ENCODE measurements at places on chromosomes 5 and 9.

DNA sequence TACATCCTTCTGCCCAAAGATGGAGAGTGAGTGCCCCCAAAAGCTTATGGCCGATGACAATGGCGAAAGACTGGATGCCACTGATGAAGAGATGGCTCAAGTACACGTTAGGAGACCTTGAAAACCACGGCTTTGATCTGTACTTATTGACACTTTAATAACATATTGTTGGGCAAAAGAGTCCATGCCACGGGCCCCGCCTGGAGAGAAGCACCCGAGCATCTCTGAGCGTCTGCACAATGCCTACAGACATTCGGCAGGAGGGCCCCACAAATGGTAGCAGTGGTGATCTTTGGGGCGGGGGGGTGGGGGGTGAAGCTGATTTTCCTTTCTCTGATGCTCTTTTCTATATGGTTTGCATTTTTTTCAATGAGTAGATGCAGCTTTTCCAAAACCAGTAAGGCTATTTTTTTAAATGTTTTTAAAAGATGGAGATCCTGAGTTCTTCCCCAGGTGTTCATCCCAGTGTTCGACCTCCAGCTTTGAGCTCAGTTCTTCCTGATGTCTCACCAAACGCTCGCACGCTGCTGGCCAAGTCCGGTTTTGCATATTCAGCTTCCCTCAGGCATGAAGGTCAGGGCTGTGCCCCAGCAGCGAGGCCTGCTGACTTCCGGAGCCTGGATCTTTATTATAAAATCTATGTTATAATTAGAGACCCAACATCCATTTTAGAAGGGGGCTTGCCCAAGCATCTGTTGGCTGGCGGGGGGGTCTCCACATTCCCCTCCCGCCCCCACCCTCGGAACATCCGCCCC is 34.3 kb upstream of the BARHL1 start:
- DNase-seq: no peak

GRCh38 chr5:71938895-71939294 is 168.4 kb upstream of the MAP1B start:
- DNase-seq: no peak

- no peak for DNase-seq
Measured at GRCh38 chr5:178069909-178070308, 43.4 kb upstream of the N4BP3 start.

- no peak for DNase-seq
Measured at GRCh38 chr5:55852503-55852902, 1.3 kb downstream of the IL31RA start.

GRCh38 chr9:133761641-133762248 is 23.6 kb upstream of the SARDH start:
- no peak for DNase-seq

DNA sequence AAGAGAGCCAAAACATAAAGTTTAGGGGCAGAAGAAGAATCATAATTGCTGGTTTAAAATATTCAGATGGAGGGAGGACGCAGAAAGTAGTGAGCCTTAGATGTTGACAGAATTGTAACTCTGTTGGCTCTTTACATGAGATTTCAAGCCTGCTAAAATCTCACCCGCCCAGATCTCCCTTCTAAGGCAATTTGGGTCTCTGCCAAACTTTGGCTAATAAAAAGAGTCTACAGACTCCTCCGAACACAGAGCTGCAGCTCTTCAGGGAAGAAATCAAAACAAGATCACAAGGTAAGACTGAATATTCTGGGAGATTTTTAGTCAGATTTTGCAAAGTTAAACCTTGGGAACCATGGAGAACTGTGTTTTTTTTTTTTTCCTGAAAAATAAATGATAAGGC is at the start of gene IL33:
IL33 (plus strand) TSS at position 246 of the 400 bp plus-strand sequence. CDS start 25,888 bp downstream, outside the sequence.
- no peak for DNase-seq

DNA sequence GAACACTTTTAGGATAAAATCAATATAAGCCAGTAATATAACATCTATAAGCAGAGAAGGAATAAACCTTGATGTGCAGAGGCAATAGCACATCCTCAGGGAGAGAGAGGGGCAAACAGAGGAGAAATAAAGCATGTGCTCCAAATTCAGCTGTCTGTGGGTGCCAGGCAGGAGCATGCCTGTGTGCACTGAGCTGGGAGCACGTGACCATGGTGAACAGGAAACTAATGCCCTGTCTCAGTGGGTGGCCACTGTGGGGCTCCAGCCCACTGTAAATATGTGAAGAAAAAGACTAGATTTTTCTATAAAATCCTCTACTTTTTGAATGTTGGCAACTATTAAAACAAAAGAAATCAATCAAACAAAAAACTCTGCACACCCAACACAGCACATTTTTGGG is 55.3 kb downstream of the FYB1 start:
- no peak for DNase-seq

DNA sequence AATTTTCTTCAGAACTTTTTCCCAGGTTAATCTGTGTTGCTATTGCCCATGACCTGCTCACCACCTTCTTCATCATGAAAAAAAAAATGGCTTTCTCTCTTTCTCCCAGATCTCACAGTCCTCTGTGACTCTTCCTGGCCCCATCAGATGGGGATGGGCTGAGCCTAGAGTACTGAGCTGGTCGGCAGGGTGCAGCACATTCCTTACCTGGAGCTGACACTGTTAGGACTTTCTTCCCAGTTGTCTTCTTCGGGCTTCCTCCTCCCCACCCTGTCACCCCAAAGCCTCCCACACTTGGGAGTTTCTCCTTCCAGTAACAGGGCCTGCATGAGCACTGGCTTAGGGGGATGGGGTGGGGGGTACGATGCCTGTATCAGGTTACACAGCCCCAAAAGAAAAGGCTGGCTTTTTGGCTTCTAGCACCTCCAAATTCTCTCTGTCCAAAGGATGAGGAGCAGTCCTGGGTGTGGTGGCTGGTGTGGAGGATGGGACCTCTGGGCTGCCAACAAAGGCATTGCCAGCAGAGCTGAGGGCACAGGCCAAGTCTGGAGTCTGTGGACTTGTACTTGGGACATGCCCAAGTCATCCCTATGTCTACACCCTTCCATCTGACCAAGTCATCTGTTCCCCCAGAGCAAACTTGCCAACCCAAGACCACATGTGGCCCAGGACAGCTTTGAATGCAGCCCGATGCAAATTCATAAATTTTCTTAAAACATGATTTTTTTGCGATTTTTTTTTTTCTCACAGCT is 68.0 kb upstream of the HSPA9 start:
- no peak for DNase-seq

DNA sequence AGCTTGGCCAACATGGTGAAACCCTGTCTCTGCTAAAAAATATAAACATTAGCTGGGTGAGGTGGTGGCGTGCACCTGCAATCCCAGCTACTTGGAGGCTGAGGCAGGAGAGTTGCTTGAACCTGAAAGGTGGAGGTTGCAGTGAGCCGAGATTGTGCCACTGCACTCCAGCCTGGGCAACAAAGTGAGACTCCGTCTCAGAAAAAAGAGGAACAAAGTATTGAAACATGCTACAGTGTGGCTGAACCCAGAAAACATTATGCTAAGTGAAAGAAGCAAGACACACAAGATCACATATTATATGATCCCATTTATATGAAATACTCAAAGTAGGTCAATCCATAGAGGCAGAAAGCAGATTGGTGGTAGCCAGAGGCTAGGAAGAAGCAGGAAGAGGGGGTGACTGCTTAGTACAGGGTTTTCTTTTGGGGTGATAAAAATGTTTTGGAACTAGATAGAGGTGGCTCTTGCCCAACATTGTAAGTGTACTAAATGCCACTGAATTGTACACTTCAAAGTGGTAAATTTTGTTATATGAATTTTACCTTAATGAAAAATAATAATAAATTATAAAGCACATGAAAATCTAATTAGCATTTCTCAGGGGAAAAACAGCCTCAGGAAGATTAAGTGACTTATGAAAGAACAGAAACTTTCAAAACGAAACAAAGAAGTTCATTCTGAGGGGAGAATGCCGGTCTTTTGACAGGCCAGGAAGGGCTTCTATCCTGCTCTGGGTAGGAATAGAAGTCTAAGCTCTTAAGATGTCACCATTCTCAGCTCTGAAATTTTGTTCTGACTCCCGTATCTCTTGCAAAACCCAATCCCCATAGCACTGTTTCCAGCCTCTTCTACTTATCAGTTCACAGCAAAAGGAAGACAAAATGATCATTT is 161.1 kb upstream of the TBCA start:
- DNase-seq: no peak

DNA sequence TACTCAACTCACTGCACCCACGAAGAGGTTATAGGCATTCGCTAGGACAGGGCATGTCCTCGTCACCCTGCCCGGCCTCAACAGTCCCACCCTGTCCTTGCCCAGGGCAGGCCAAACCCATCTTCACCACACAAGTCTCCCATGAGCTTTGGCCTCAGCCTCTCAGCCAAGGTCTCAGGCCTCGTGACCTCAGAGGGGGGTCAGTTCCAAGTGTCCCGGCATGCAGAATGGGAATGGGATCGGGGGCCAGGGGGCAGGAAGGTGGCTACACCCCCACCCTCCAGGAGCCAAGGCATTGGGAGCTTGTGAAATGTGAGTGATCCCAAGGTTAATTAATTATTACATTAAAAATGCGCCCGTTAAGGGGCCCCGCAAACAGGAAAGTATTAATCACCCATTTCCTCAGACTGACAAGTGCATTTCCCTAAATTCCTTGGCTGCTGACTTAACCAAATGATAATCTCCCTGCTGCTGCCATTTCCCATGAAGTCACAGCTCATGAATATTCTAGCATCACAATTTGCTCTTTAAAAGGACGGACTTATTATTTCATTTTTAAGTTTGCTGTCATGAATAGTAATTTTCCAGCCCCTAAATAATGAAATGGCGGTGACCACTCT is 8.0 kb upstream of the UBAC1 start:
- DNase-seq: no peak

DNA sequence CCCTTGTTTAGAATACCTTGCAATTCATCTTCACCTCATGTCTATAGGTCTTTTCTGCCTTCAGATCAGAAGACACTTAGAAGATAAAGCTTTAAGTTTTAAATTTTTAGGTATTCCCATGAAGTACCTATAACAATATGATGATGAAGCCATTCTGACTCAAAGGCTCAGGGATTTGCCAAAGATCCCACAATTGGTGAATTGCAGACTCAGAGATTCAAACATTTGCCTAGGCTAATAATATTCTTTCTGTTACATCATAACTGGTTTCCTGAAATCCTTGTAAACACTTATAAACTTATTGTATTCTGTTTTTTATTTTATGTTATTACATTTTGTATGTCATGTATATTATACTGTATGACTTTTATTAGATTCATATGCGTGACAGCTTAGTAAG is 62.8 kb upstream of the ZFAND5 start:
- no peak for DNase-seq

GRCh38 chr5:37701868-37702267 is 138.0 kb downstream of the GDNF start:
- no peak for DNase-seq

GRCh38 chr5:121962347-121962670 is 534 bp downstream of the SRFBP1 start:
- no peak for DNase-seq

DNA sequence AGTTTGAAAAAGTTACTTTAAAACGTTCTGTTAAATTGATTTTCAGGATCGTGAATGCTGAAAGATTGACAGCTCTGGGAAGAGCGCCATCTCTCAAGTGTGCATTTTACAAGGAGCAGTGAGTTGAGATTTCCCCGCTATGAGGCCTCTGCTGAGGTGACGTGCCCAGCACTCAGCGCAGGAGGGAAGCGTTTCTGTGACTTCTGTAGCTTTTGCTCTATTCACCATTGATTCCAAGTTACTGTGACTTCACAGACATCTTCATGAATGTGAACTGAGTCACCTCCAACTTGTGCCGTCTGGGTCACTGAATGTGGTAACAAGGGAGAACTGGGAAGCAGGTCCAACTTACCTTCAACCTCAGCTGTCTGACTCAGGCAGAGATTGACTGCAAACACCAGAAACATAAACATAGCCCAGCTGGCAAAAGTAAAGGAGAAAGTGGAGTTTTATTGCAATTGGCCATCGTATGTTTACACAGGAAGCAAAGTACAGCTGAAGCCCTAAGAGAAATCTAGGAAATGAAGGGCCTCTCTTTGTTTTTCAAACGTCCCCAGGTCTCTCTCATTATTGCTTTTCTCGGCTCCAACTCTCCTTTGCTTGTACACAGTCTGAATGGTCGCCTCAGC is 428.8 kb upstream of the CLINT1 start:
- DNase-seq: no peak

DNA sequence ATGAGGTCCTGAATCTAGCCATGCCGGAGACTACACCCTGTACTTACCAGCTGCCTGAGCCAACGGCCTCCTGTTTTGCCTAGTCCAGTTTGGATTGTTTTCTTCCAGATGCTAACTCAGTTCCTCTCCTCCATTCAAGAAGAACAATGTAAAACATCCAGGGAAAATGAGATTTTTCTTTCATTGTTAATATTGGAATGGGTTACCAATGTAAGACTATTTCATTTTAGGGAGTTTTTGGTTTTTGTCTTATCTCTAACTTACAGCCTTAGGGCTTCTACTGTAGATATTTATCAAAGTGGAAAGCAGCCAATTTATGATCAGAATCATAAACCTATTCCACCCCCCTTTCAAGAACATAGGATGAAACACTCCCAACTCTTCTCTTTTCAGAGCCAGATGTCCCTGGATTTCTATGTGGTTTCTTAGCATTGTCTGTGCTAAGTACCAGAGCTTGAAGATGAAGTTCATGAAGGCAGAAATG is 3.5 kb upstream of the VDAC1 start:
- no peak for DNase-seq

DNA sequence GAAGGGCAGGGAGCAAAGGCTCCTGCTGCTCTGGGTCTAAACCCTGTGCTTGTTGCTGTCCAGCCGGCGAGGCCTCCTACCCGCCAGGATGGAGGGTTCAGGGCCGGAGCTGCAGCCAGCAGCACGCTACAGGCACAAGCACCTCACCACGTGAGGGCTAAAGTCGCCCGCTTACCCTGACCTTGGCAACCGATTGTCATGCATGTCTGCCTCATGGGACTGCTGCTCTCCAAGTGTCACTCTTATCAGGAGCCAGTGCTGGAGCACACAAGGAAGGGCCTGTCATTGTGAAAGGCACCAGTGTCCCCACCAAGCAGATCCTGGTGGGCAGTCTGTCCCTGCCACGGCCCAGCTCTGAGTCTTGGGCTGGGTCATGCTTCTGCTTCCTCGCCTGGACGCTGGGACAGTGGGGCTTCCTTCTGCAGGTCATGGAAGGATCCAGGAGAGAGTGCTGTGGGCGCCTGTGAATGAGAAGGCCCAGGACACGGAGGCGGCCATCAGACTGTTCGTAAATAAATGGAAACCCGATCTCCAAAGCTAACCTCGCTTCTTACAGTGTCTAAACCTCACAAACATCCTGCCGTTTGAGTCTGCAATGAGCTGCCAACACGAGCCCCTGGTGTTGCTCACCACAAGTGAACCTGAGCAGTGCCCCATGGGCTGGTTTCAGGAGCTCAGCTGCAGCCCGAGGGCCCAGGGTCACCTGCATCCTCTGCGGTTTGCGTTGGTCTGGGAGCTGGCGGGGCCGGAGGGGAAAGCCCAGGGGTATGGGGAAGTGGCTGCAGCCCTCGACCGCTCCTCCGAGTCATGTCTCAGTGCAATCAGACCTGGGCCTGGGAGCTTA is 58.2 kb upstream of the RXRA start:
- no peak for DNase-seq
